ENCODE measurements at places on chromosomes 16 and 17.

DNA sequence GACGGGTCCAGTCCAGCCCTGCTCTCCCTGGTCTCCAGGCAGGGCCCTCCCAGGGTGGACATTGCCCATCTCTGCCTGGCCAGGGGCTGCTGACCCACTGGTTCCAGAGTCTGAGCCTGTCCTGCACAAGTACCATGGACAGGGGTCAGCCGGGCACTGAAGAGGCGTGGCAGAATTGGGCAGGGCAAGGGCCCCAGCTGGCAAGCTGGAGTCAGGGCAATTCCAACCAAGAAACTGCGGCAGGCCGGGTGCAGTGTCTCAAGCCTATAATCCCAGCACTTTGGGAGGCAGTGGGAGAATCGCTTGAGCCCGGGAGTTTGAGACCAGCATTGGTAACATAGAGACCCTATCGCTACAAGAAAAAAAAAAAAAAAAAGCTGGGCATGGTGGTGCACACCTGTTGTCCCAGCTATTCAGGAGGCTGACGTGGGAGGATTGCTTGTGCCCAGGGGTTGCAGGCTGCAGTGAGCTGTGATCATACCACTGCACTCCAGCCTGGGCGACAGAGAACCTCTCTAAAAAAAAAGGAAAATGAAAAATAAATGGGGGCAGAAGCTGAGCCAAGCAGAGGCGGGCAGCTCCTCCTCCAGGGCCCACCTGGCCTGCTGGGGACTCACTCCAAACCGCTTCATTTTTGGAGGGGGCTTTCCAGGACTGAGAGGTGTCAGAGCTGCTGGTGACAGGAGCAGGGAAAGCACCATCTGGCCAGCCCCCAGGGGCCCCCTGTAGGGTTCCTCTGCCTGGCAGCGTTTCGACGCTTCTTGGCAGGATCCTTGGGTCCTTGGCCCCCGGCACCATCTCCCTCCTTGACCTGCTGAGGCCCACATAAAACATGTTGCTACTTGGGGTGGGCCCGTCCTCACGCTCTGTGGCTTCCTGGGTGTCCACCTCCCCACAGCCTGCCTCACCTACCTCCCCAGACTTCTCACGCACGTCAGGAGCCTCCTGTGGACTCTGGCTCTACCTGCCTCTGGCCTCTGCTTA is 2.9 kb upstream of the MAFG start:
- no peak for DNase-seq
- H3K4me1 ChIP-seq: peaks cover 12% of the 10 kb centered on the region
- H3K4me3 ChIP-seq: no peak overlapping the region
- H3K27me3 ChIP-seq: peaks cover 2% of the 10 kb centered on the region

DNA sequence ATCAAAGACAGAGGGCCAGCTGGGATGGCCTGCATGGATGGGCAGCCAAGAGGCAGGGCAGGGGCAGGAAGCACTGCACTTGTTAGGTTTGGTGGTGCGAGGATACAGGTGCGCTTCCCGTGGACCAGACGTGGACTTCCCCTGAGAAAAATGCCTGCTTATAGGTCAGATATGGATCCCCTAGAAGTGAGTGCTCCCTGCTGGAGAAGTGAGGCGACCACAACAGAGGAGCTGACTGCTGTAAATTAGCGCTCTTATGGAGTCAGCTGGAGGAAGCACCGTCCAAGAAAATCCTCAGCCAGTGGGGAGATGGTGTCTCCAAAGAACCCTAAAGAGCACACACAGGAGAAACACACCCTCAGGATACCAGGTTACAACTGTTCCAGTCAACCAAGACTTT is 27.7 kb upstream of the CCDC182 start:
- no peak overlapping the region for H3K27ac ChIP-seq
- no peak overlapping the region for H3K4me3 ChIP-seq
- no peaks in the 10 kb centered on the region for H3K36me3 ChIP-seq
- H3K4me1 ChIP-seq: no peaks in the 10 kb centered on the region
- DNase-seq: no peak

GRCh38 chr17:63332286-63332685 is 113.8 kb downstream of the CYB561 start:
- H3K36me3 ChIP-seq: no peaks in the 10 kb centered on the region
- no peaks in the 10 kb centered on the region for H3K4me1 ChIP-seq
- no peak overlapping the region for H3K27ac ChIP-seq
- no peak overlapping the region for H3K4me3 ChIP-seq
- no peaks in the 10 kb centered on the region for H3K27me3 ChIP-seq
- no peak for DNase-seq

GRCh38 chr17:64634218-64634617 is 27.9 kb downstream of the SMURF2 start:
- peaks cover 21% of the 10 kb centered on the region for H3K36me3 ChIP-seq
- no peaks in the 10 kb centered on the region for H3K27me3 ChIP-seq
- peak overlapping the region; percentile 82 for H3K27ac ChIP-seq
- peaks cover 48% of the 10 kb centered on the region for H3K4me1 ChIP-seq
- no peak overlapping the region for H3K4me3 ChIP-seq

DNA sequence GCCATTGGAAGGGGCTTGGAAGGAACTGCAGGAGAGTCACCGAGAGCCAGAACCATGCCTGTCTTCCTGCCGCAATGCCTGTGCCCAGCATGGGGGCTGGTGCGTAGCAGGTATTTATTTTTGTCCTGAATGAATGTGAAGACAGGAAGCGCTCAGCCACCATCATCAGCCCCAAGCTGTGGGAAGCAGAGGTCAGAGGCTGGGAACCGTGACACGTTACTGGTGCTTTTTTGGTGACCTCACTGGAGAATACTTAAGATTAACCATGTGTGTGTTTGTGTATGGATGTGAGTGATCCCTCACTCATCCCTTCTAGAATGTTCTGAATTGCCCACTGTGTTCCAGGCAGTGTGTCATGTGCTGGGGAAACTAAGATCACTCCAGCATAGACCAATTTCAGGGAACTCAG is 343.8 kb downstream of the SNX29 start:
- H3K36me3 ChIP-seq: no peaks in the 10 kb centered on the region
- peaks cover 10% of the 10 kb centered on the region for H3K4me1 ChIP-seq
- no peak for DNase-seq

DNA sequence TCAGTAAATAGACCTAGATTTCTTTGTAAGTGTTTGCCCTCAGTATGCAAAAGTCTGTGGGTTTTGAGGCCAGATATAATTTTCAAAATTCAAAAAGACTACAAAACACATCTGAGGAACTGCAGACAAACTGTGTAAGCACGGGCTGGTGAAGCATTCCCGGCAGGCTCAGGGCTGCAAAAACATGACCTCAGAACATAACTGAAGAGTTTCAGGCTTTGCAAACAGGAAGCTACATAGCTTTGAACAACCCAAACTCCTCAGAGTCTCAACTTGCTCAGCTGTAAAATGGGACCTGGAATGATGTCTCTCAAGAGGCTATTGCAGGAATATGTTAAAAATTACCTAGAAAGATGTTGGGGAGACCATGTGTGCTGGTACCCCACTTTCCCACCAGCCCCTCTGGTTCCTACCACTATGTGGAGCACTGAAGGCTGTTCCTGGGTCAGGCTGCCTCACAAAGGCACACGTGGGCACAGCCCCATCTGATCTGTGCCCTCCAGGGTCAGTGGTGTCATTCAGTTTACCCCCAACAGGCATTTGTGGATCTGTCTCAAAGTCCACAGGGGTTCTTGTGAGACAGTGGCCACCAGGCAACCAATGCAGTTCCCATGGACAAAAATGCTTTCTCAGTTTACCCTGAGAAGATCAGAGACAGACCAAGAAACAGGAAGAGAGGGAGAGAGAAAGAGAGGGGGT is 72.9 kb downstream of the CREBBP start:
- H3K4me1 ChIP-seq: peaks cover 62% of the 10 kb centered on the region
- no peak for DNase-seq
- peak overlapping the region; percentile 37 for H3K27ac ChIP-seq
- H3K4me3 ChIP-seq: peak overlapping the region; percentile 45
- H3K27me3 ChIP-seq: no peaks in the 10 kb centered on the region
- H3K36me3 ChIP-seq: peaks cover 66% of the 10 kb centered on the region

GRCh38 chr17:76943781-76944213 is 75.6 kb downstream of the MGAT5B start:
- H3K4me1 ChIP-seq: no peaks in the 10 kb centered on the region
- no peak overlapping the region for H3K4me3 ChIP-seq
- H3K27ac ChIP-seq: no peak overlapping the region
- no peaks in the 10 kb centered on the region for H3K27me3 ChIP-seq
- H3K36me3 ChIP-seq: no peaks in the 10 kb centered on the region
- no peak for DNase-seq

DNA sequence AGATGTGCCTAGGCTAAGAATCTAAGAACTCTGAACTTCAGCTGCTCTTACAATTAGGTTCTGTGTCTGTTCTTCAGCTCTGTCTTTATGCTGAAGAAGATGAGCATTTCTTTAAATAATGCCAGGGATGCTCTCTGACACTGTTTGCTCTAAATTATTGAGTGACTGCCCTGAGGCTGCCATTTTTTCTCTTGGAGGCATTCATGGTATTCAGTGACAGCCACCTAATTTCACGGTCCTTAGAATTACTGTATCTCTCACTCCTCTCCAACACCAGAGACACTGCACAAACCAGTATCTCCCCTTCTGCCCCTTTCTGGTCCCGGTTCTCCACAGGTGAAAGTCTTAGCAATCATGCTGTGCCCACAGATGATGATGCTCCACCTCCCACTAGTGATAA is 123.6 kb upstream of the MPHOSPH6 start:
- DNase-seq: no peak
- H3K27ac ChIP-seq: no peak overlapping the region
- H3K4me3 ChIP-seq: no peak overlapping the region
- no peaks in the 10 kb centered on the region for H3K4me1 ChIP-seq
- no peaks in the 10 kb centered on the region for H3K27me3 ChIP-seq
- H3K36me3 ChIP-seq: no peaks in the 10 kb centered on the region

DNA sequence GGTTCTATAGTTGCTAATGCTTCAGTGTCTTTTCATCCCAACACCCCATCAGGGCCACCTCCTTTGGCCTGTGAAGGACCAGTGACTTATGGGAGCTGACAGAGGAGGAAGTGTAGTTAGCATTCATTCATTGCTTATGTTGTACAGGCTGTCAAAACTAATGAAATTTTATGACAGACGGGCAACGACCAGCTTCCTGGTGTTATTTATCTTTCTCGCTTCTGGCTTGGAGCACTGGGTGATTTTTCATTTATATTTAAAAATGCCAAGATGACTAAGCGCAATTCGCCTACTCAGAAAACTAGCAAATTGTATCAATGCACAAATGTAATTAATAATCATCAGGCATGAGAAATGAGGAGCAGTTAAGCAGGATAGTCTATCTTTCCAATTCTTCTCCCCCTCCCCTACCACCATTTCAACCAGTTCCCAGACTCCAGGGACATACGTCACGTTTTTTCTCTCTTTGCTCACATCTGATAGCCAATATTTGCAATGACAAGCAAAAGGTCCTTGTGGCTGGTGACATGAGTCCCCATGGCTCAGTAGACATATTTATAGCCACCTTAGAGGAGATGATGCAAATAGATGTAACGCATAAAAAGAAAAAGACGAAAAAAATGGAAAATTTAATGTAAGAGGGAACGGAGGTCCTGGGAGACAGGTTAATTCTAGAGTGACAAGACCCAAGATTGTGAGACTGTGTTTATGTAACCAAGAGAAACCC is 11.2 kb downstream of the CDRT15 start:
- no peak for DNase-seq
- peaks cover 2% of the 10 kb centered on the region for H3K36me3 ChIP-seq
- H3K27me3 ChIP-seq: no peaks in the 10 kb centered on the region
- no peak overlapping the region for H3K27ac ChIP-seq
- H3K4me3 ChIP-seq: no peak overlapping the region
- no peaks in the 10 kb centered on the region for H3K4me1 ChIP-seq

DNA sequence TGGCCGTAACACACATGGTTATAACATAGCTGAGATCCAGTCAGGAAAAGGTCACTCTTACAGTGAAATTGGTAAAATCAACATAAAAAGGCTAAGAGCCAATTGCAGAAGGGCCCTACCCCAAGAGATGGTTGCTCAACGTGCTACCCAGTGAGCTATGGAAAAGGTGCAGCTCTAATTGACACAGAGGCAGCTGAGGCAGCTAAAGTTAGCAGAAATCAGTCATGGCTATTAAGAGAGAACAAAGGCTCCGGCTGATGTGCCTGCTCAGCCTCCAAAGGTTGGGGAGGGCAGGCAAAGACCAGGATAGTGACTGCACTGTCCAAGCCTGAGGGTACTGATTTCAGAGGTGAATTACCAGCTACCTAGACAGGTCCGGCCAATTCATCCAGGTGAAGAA is 76.5 kb upstream of the ATP2A3 start:
- peaks cover 50% of the 10 kb centered on the region for H3K36me3 ChIP-seq
- no peak overlapping the region for H3K27ac ChIP-seq
- no peak for DNase-seq
- H3K27me3 ChIP-seq: no peaks in the 10 kb centered on the region

- H3K4me1 ChIP-seq: peaks cover 6% of the 10 kb centered on the region
- H3K36me3 ChIP-seq: peaks cover 7% of the 10 kb centered on the region
- H3K4me3 ChIP-seq: peak overlapping the region; percentile 83
Observed at GRCh38 chr17:82228278-82228841, 482 bp upstream of the SLC16A3 start.

DNA sequence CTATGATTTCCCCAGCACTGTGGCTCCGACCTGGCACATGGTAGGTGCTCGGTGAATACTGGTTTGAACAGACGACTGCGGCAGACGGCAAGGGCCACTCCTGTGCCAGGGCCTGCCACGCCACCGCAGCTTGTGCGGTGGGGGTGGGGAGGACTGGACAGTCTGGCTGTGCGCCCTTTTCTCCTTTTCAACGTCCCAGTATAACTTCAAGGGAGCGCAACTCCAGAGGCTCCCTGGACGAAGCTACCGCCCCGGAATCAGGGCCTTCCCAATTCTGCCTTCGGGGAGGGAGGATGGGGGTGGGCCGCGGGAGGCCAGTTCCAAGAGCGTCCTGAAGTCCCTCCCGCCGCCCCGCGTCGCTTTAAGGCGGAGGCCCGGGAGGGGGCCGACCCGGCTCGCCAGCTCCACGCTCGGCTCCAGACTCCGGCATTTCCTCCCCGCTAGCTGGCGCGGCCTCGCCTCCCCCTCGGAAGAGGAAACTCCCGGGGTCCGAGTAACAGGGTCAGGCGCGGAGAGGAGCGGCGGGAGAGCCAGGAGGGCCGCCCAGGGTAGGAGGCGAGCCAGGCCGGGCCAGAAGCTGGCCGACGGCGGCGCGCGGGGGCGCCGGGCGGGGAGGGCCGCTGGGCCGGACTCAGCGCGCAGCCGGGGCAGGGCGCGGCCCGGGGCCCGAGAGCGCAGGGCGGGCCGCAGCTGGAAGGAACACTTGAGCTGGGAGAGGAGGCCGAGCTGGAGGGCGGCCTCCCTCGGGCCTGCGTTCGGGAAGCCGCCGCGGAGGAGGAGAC is at the start of gene ITPRIPL2:
Gene ITPRIPL2 (plus strand): TSS at position 388 of the 782 bp plus-strand sequence. CDS start 498 bp downstream, outside the sequence.
- peak within 1 kb of the TSS; percentile 83 for H3K4me3 ChIP-seq
- peak within 1 kb of the TSS; percentile 88 for H3K27ac ChIP-seq
- peaks cover 39% of the 10 kb centered on the region for H3K4me1 ChIP-seq

Measured in activated T-helper 2 cell treated with anti-CD3 and anti-CD28 coated beads, Interferon-gamma antibody, Interleukin-2, Interleukin-4, amounts not matched to agents 10 μg/mL and 5 μg/mL and 100 μg/mL, durations not matched to agents 14 hours and 24 hours and 36 hours (primary cell).